Right cardiac atrium (tissue), 5 donors: ENCODE measurements at places on chromosomes 4 and X.

- no peak for DNase-seq
These were observed 31.4 kb upstream of the BBS12 start for GRCh38 chr4:122701061-122701460.

DNA sequence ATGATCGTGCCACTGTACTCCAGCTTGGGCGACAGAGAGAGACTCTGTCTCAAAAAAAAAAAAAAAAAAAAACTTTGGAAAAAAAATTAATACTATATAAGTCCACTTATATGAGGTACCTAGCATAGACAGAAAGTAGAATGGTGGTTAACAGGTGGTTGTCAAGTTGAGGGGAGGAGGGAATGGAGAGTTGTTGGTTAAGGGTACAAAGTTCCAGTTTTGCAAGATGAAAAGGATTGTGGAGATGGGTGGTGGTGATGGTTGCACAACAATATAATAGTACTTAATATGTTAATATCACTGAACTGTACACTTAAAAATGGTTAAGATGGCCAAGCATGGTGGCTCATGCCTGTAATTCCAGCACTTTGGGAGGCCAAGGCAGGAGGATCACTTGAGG lies 4.1 kb upstream of the IL9R start:
- DNase-seq = no peak

GRCh38 chr4:5206016-5206790 lies 154.9 kb downstream of the STK32B start:
- no peak for DNase-seq

DNA sequence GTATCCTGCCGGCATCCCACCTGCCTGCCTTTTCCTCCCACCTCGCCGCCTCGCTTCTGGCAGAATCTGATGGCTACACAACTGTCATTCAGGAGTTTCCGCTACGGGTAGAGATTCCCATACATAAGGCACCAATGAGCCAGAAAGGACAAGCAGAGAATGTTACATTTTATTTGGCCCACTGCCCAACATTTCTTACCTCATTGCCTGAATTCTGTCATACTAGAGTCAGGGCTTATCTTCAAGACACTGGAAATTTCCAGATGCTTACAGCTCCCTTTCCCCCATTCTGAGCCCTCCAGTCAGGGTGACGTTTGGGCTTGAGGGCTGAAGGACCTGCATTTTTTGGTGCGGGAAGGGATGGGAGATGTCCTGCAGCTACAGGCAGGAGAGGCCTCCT lies 113.0 kb downstream of the NHS start:
- no peak for DNase-seq

GRCh38 chr4:46124773-46125413 lies 1.0 kb upstream of the GABRG1 start:
- DNase-seq = peak; percentile 51

GRCh38 chrX:115177932-115178331 lies 11.3 kb upstream of the RBMXL3 start:
- DNase-seq = no peak

DNA sequence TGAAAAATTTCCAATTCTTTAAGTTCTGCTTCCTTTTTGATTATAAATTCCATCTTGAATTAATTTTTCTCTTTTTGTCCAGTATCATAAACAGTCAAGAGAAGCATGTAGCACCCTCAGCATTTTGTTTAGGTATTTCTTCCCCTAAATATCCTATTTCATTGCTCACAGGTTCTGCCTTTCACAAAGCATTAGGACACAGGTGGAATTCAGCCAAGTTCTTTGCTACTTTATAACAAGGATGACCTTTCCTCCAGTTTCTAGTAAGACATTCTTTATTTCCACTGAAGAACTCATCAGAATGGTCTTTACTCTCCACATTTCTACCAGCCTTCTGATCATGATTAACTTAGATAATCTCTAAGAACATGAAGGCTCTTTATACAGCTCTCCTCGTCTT lies 7.4 kb downstream of the SLC9B1 start:
- no peak for DNase-seq
